Left cardiac atrium (tissue), 4 donors: ENCODE measurements at places on chromosomes 12 and 14. TPM values are rescaled to one million over a fixed set of nuclear protein-coding genes. Genes with fewer than 3 reads are reported as not detected.

DNA sequence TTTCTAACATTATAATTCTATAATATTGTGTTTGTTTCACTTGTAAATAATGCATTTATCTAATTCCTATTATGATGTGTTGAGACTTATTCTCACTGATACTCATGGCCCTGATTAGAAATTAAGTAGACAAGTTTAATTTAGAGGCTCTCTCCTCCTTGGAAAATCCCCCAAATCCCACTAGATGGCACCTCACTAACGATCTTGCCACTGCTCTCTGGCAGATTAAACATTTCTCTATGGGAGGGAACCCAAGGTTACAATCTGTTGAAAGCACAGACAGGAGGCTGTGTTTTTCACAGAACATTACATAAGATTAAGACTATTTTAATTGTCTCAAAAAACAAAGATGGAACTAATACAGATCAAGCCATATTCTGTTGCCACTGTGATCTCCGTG is 318.7 kb downstream of the LRFN5 start:
- DNase-seq, result no peak

DNA sequence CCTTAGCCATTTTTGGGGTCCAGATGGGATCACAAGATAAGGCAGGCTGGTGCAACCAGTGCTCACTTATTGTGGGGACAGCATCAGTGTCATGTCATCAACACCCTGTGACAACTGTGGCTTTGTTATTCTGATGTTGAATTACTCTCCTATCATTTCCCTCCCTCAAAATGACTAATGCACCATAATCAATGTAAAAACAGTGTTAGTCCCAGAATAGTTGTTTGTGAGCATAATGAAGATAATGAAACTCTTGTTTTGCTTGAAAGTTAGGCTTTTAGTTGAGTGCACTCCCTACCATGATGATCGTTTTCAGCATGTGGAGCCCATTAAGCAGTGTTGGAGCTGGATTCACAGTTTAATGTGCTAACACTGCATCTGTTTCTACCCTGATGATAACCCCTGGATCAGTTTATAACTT is 151.4 kb downstream of the TMTC2 start:
- no peak for DNase-seq

- DNase-seq, result no peak
Measured at GRCh38 chr12:9118158-9118557, 2.4 kb upstream of the A2M start.

The REP15 gene
- total RNA-seq, result 3.5 TPM

DNA sequence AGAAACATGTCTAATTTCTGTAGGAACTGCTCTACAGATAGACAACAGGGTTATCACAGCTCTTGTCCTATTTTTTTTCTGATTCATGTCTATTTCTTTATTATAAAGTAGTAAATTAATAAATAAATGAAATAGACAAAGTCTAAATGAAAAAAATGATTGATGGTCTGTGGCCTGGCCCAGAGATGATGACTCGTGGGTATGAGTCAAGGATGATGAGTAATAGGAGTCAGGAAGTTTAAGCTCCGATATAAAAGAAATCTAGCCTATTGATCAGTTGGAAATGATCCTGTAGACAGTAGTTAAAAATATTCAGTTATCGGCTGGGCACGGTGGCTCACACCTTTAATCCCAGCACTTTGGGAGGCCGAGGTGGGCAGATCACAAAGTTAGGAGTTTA is 90.6 kb upstream of the RTL1 start:
- no peak for DNase-seq
